ENCODE measurements at places on chromosomes 6 and 20.

GRCh38 chr20:41169791-41170351, 32.5 kb downstream of the PLCG1 start:
- no peak for DNase-seq

DNA sequence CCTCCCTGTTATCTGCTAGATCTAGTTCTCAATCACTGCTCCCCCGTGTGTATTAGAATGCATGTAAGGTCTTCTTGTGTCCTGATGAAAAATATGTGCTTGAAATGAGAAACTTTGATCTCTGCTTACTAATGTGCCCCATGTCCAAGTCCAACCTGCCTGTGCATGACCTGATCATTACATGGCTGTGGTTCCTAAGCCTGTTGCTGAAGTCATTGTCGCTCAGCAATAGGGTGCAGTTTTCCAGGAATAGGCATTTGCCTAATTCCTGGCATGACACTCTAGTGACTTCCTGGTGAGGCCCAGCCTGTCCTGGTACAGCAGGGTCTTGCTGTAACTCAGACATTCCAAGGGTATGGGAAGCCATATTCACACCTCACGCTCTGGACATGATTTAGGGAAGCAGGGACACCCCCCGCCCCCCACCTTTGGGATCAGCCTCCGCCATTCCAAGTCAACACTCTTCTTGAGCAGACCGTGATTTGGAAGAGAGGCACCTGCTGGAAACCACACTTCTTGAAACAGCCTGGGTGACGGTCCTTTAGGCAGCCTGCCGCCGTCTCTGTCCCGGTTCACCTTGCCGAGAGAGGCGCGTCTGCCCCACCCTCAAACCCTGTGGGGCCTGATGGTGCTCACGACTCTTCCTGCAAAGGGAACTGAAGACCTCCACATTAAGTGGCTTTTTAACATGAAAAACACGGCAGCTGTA, 73.4 kb downstream of the PTPN1 start:
- no peak for DNase-seq

DNA sequence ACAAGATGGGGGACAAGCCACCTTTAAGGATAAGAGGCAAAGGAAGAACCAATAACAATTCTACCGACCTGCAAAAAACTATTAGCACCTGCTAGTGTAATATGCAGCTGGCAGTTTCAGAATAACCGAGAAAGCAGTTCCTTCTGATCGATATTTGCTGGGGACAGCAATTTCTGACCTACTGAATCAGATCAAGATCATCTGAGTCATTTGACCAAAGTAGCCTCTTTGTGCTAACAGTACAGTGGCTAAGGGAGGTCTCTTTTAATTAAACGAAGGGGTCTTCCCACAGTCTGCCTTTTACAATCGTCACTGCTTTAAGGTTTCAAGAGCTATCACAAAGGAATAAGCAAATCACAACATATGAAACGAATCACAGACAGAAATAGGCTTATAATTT, 318.9 kb downstream of the BTBD9 start:
- no peak for DNase-seq

DNA sequence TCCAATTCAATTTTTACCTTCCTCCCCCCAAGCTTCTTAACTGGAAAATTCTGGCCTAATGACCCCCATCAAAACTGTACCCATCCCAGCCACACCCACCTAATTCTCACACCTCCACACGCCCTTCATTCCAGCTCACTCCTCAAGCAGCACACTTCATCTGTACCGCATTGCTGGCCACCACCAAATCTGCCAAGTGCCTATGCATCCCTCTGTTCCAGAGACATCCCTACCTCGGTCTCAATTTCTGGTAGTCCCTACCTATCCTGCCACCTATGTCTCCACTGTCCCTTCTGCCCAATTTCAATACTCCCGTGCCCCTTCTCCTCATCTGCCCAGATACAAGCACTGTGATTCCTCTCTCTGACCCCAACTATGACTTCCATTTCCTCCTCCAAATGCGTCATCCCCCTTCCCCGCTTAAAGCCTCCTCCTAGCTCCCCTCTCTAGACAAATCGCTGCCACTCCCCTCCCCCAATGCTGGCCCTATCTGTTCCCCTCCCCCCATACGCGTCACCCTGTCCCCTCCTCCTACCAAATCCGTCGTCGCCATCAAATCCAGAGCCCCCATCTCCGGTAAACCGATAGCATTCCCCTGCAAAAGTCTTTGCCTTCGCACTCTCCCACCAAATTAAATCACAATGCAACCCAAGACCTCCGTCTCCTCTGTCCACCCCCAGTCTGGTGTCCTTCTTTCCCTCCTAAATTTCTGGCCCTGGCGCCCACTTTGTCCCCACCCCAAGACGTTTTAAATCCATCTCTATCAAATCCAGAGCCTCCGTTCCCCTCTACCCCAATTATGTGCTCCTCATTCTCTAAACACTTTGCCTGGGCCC, 1.2 kb downstream of the MTCH1 start:
- peak; percentile 55 for DNase-seq

- DNase-seq = no peak
Measured at GRCh38 chr6:155188707-155189496, 74.9 kb upstream of the CLDN20 start.

DNA sequence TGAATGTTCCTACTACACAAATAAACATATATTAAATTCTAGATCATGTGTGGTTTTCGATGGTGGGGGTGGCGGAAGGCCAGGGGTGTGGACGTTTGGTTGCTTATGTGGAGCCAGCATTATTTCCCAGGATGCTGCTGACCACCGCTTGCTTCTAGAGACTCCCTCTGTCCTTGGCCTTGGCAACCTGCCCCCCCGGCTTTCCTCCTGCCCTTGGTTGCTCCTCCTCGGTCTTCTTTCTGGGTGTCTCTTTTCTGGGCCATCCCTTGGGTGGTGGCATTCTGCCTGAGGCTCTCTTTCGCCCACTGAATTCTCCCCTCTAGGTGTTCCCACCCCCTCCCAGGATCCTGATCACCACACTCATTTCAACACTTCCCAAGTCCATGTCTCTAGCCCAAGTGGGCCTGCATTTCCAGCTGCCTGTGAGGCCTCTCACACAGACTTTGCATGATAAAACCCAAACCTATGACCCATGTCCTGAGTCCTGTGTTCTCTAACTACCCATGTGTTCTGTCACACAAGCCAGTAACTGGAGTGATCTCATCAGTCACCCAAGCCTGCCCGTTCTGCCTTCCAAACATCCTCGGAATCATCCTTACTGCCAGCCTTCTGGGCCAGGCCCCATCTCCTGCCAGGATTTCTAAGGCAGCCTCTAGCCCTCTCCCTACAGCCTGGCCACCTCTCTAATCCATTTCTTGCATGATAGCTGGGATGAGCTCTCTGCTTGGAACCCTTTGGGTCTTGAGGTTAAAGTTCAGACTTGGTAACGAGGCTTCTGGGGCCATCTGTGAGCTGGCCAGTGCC, 71.2 kb downstream of the CDS2 start:
- DNase-seq = no peak

DNA sequence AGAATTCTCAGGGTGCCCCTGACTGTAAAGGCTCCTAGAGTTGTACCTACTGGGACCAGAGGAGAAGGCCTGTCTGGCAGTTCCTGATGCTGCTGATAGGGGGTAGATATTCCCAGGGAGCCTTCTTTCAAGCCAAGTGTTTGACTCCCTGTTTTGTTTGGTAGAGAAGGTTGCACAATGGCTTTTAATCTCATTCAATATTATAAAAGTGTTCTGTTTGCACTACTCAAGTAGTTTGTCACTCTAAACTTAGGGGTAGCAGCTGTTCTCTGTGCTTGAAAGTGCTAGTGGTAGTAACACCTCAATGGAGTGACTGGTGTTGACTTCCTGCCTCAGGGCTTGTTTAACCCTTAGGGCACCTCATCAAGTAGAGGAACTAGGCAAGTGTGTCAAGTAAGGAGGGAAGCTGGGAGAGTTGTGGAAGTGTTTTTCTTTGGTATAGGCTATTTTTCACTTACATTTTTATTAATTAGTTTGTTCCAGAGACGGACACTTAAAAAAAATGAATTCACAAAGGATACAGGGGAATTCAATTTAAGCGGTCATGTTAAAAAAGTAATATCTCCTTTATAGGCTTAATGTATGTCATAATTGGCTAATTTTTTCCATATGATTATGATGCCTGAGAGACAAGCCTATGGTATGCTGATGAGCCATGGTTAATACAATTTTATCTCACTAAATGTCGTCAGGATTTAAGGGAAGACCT, 38.1 kb downstream of the BICRAL start:
- no peak for DNase-seq

DNA sequence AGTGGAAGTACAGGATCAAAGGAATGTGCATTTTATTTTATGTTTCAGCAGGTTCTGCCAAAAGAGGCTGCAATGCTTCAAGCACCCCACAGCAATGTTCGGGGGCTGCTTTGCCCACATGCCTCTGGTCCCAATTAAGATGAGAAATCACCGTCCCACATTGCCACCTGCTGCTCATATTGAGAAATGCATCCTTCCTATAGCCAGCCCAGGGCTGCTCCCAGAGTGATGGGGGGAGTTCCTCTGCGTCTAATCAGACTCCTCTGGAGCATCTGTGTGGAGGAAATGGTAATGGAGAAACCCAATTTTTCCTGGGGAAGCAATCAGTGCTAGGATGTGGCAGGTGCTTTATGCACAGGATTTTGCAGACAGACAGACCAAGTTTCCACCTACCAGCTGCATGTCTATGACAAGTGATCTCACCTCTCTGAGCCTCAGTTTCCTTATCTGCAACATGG, 33.7 kb downstream of the PTGIS start:
- peak; percentile 39 for DNase-seq

- no peak for DNase-seq
Measured at GRCh38 chr20:39264506-39265172, 302.5 kb downstream of the DHX35 start.

- no peak for DNase-seq
Measured at GRCh38 chr6:53418288-53418687, 69.5 kb upstream of the ELOVL5 start.

GRCh38 chr6:42332916-42333315, 115.3 kb upstream of the MRPS10 start:
- DNase-seq = no peak

DNA sequence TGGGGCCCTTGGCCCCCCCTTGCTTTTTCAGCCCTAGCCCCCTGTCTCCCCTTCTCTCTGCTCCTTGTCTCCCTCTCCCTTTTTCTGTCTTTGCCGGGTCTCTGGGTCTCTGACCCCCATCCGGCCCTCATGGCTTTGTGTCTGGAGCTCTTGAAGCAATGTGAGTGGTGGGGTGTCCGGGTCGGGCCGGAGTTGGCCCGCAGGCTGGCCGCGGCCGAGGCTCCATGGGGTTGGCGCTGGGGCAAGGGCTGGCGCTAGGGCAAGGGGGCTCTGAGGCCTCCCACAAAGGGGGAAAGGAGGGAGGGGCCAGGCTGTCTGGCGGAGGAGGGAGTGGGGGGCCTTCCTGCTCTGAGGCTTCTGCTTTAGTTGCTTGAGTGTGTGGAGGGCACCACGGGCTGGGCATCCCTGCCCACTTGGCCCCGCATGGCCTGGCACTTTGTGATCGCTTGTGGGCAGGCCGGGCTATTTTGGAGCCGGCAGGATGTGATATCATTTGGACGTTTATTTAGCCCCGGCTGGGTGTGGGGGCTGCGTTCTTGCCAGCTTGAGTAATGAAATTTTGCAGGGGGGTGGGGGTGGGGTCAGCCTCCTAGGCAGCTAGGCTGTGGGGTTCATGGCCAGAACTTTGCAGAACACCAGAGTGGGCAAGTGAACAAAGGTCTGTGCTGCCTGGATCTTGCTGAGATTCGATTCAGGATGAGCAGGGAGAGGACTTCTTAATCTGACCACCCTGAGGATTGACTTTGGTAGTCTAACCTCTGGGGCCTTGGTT, 78.7 kb upstream of the MYL9 start:
- DNase-seq = no peak

GRCh38 chr20:19947611-19948264, 69.4 kb upstream of the NAA20 start:
- DNase-seq = no peak

DNA sequence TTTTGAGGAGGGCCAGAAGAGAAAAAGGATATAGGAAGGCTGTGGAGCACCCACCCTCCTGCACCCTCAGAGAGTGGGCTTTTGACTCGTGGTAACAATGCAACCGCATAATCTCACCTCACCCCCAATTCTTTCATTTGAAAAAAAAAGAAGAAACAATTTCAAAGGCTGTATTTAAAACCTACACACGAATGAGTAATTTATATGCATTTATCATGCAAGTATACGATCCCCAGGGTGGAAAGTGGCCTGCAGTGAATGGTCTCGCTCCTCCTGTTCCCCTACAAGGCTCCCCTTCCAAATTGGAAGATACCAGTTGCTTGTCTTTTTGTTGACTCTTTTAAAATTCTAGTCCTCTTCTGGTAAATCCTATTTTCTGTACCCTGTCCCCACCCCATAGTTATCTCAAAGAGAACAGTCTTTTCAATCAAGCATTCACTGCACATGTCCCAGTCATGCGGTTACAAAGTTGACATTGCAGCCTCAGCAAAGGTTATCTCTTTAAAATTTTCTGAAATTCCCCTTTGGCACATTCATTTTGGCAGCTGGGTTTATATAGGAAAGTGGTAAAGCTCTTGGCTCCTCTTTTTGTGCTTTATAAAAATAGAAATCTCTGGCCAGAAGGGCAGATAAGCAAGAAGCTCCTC, 110.6 kb downstream of the ARID1B start:
- no peak for DNase-seq

GRCh38 chr6:99885051-99885450, 109.0 kb downstream of the MCHR2 start:
- no peak for DNase-seq

DNA sequence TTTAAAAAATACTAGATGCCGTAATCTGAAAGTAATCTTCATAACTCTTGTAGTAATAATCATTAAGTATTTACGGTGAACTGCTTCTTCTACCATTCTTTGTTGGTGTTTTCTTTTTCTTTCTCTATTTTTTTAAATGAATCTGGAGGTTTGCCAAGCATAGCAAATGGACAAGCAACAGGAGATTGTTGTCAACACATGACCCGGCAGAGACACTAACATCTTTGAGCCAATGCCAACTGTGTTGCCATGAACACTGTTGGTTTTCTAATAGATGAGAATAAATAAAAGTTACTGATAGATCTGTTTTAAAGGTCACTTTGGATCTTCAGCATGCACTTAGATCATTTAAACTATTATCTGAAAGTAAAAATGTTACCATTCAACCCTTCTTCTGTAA, 523.6 kb upstream of the EYS start:
- DNase-seq = no peak

DNA sequence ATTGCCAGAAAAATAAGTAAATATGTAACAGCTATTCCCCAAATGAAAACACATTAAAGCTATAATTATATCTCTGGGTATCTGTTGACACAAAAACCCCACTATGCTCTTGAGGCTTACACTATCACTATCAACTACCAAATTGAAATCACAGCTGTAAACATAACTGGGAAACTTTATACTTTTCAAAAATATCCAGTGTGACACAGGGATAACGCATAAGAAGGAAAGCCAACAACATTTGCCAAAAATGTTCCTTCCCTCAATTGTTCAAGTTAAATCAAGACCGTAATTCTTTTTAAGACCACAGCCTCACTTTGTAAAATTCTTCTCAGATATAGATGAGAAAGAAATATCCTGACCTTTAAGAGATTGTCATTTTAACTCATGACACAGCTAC, 3.1 kb downstream of the ZHX3 start:
- no peak for DNase-seq

Measured in activated T-cell treated with anti-CD3 and anti-CD28 coated beads, Interleukin-2, amount 50 U/mL, for 4 hours (primary cell).